ENCODE measurements at places on chromosomes 5 and 9.

DNA sequence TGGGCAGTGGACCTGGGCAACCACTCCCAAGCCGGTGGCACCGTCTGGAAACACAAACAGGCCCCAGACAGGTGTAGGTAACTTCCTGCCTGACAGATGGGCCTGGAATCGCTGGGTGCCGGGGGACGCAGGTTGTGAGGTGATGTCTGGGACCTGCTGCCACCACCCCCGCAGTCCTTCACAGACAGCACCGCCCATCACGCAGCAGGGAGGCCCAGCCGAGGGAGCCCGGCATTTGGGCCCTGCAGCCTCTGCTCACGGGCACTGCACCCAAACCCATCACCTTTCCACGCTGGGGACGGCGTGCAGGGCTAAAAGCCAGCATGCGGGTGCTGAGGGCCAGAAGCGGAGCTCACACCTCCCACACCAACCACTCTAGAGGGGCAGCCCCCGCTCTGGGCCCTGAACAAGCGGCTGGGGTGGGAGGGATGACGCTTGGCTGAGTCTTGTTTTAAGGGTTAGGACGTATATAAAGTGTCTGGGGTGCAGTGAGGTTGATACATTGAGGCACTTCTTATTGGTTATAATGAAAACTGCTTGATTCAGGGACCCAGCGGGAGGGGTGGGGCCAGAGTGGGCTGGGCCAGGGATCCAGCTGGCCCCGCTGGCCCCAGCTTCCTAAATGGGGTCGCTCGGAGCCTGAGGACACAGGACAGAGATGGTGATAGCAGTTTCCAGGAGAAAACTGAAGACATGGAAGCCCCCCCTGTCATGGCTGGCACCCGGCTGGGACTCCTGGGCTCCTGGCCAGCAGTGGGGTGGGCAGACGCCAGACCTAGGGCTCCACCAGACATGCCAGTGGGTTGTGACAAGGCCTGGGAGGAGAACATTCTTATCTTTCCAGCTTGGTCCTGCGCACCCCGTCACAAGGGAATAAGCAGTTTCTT lies 11.3 kb downstream of the MYMK start:
- no peak for DNase-seq

- DNase-seq = no peak
Observed at GRCh38 chr5:66795682-66796081, 199.5 kb downstream of the MAST4 start.

GRCh38 chr5:156879665-156880285 lies 29.7 kb downstream of the PPP1R2B start:
- no peak for DNase-seq

DNA sequence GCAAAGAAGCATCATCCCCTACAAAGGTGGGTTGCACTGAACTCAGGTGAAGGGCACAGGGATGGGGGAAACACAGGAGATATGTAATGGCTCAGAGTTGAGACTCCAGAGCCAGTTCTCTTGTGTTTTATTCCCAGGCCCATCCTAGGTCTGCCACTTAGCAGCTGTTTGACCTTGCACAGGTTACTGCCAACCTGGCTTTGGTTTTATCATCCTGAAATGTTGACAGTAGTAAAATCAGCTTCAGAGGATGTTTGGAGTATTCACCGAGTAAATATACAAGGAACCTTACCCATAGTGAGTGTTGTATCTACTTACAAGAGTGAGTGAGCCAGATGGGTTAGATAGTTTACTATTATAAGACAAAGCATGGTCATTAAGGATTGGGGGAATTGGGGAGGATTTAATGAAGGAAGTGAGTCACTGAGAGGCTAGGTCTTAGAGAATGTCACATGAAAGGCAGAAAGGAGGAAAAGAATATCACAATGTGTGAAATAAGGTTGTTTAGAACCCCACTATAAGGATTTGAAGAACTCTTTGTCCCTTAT lies 141.3 kb downstream of the MAN2A1 start:
- no peak for DNase-seq

GRCh38 chr5:68251386-68251785 lies 35.8 kb downstream of the PIK3R1 start:
- peak; percentile 65 for DNase-seq

GRCh38 chr5:56301069-56301468 lies 67.9 kb upstream of the ANKRD55 start:
- DNase-seq = no peak

- DNase-seq = no peak
Observed at GRCh38 chr5:35369965-35370790, 139.9 kb upstream of the PRLR start.

GRCh38 chr9:138072161-138072842 lies 194.7 kb downstream of the CACNA1B start:
- no peak for DNase-seq

GRCh38 chr5:179368806-179369529 lies 23.7 kb upstream of the ADAMTS2 start:
- no peak for DNase-seq

- DNase-seq = no peak
Observed at GRCh38 chr9:114849450-114849849, 43.6 kb upstream of the TNFSF15 start.

- peak; percentile 9 for DNase-seq
Observed at GRCh38 chr5:151924564-151925301, at the start of gene GLRA1. TSS of gene GLRA1 (minus strand) at chr5:151924851. CDS start at chr5:151924549, 302 bp downstream.

- DNase-seq = no peak
Observed at GRCh38 chr5:38603691-38604090, 47.2 kb upstream of the LIFR start.

DNA sequence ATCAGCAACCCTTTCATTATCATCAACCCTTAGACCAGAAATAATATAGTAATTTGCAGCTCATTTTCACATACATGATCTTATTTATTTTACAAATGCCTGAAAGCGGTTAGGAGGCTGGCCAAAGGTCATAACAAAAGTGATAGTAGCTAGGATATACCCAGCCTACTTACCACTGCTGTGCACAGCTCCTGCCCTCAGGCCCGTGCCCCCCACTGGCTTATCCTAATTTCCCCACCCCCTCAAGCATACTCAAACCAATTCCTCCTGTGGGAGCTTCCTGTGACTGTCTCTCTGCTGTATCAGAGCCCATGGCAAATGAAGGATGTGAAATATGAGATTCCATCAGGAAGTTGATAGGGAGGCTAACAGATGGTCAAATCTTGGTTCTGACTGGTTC lies 14.8 kb downstream of the FAM219A start:
- no peak for DNase-seq

GRCh38 chr5:106489004-106489403 lies 1181.7 kb downstream of the EFNA5 start:
- no peak for DNase-seq

DNA sequence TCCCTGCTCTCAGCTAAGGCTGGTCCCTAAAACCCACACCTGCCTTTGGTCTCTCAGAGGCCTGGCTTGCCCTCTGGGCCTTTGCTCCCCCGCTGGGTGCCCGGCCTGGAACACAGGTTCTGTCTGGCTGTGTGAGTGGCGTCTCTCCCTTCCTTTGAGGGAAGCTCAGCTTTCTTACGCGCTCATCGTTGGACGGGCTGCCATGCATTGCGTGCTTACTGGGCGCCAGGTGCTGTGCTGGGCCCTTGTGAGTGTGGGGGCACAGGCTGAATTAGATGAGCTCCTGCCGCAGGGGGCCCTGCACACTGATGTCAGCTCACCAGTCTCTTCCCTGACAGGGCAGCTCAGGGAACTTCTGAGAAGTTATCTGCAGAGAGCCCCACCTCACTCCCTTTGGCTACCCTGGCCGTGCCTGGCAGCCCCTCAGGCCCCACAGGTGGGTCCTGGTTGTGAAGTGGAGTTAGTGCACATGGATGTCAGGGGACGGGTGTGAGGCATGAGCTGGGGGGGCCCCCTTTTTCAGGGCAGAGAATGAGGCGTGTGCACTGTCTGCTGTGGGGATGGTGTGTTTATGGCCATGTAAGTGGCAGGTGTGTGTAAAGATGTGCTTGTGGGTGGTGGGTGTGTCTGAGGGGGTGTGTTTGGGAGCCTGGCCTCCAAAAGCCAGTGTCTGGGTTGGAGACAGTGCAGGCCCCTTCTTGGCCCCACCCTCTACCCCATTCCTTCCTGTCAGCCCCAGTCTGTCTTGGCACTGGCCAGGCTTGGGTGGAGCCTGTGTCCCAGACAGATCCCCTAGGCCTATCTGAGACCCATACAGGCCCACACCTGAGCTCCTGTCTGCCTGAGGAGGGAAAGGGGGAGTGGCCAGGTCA lies 7.5 kb upstream of the RMND5B start:
- DNase-seq = no peak

GRCh38 chr5:105735704-105736103 lies 1935.0 kb downstream of the EFNA5 start:
- DNase-seq = no peak

- DNase-seq = no peak
Observed at GRCh38 chr9:116002624-116003023, 151.0 kb upstream of the PAPPA start.
